Activated CD8-positive, alpha-beta T cell treated with anti-CD3 and anti-CD28 coated beads, Interleukin-2, amount 10 ng/mL, durations not matched to agents 7 days and 5 days (primary cell): ENCODE measurements at places on chromosomes 12 and 14. TPM values are rescaled to one million over a fixed set of nuclear protein-coding genes. Genes with fewer than 3 reads are reported as not detected.

The SMIM41 gene
- total RNA-seq, result not detected

DNA sequence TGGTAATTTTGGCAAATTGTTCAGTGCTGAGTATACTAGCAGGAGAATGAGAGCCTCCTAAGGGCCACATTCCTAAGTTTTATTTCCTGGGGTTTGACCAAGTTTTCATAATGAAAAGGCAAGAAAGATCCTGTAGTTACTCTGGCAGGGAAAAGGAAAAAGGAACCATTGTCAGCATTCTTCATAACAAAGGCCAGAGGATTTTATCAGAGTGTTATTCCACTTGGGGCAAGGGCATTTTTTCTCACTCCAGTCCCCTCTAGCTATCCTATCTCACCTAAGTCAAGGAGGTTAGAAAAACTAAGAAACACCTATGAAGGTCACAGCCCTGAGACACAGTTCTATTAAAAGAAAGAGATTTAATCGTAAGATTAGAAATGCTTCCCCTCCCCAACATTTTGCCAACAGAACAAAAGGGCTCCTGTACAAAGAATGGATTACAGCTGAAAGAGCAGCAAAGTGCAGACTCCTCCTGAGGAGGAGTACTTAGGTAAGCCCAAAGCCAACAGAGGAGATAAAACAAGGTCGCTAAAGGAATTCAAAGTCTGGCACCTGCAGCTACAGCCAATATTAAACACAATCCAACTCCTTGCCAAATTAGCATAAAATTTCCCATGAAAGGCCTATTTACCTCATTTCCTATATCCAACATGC is 162.4 kb downstream of the GALC start:
- no peak for DNase-seq

DNA sequence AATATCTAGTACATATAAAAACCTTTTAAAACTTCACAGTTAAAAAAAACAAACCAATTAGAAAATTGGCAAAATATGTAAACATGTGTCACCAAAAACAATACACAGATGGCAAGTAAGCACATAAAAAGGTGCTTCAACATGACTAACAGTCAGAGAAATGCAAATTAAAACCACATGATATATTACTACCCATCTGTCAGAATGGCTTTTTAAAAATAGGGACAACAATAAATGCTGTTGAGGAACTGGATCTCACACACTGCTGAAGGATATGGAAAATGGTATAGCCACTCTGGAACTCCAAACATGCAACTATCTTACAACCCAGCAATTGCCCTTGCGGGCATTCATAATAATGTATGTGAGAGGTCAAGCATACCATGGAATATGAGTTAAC is 1153.6 kb downstream of the FLRT2 start:
- no peak for DNase-seq

DNA sequence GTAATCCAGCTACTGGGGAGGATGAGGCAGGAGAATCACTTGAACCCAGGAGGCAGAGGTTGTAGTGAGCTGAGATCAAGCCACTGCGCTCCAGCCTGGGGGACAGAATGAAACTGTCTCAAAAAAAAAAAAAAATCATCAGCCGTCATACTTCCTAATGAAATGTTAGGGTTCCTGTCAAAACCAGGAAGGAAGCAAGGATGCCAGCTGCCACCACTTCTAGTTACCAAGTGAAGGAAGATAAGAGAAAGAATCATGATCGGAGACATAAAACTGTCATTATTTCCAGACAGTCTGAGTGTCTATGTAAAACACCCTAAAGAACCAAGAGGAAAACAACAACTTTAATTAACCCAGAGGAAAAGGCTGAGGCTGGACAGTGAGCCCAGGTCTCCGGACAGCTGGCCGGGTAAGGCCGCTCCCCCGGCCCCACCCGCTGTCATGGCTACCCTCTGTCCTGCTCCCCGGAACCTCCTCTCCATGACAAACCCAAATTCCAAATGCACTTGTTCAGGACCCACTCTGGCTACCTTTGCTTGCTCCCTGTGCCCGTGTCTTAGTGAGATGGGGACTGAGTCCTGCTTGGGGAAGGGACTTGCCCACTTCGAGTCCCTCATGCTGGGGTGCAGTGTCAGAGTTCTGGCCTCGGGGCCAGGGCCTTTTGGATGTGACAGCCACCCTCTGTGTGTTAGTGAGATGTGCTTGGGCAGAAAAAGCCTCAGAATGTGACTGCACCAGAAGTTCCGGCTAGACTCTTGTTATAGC is 29.0 kb downstream of the SLC6A12 start:
- no peak for DNase-seq

- DNase-seq, result peak; percentile 84
These were observed 464.0 kb downstream of the RAD51B start for GRCh38 chr14:68283378-68284123.

- DNase-seq, result peak; percentile 55
These were observed 1.2 kb downstream of the CPSF6 start for GRCh38 chr12:69240631-69240995.

The GCN1 gene
- 112 TPM for total RNA-seq

DNA sequence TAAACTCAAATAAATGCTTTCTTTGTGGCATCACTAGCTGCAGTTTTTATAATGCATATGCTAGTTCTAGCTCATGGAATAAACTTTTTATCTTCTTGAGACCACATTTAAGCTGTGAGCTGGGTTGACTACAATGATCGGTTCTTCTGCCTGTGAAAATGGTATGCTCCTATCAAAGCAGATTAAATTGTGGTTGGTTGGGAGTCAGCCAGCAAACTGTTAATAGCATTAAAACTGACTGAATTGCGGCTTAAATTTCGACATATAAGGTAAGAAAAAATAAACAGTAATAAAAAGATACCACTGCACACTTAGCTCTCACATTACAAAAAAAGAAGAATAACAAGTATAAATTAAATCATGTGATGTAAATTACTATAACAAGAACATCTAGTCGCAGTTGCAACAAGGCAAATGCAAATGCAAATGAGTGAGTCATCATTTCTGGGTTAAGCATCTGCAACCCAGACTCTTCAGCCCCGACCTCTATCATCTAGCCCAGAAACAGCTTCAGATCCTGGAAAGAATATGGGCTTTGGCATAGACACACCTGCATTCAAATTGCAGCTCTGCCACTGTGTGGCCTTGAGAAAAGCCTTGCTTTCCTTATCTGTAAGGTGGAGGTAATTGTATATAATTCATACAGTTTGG is 19.8 kb upstream of the DHRS7 start:
- no peak for DNase-seq

DNA sequence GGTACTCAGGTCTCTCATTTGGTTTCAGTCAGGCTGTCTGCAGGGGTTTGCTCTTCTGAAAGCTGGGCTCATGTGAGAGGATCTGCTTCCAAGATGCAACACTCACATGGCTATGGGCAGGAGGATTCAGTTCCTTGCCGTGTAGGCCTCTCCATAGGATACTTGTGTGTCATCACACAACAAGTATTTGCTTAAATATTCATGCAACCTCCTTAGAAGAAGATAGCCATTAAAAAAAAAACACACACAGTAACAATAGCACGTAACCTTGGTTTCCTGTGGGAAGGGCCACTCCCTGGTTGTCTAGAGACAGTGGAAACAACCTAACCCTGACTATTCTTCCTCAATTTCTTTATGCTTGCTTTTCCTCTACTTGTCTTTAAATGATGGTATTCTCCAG is 31.8 kb upstream of the CLEC4E start:
- DNase-seq, result no peak

- no peak for DNase-seq
These were observed 591 bp upstream of the IRF9 start for GRCh38 chr14:24160499-24160849.

DNA sequence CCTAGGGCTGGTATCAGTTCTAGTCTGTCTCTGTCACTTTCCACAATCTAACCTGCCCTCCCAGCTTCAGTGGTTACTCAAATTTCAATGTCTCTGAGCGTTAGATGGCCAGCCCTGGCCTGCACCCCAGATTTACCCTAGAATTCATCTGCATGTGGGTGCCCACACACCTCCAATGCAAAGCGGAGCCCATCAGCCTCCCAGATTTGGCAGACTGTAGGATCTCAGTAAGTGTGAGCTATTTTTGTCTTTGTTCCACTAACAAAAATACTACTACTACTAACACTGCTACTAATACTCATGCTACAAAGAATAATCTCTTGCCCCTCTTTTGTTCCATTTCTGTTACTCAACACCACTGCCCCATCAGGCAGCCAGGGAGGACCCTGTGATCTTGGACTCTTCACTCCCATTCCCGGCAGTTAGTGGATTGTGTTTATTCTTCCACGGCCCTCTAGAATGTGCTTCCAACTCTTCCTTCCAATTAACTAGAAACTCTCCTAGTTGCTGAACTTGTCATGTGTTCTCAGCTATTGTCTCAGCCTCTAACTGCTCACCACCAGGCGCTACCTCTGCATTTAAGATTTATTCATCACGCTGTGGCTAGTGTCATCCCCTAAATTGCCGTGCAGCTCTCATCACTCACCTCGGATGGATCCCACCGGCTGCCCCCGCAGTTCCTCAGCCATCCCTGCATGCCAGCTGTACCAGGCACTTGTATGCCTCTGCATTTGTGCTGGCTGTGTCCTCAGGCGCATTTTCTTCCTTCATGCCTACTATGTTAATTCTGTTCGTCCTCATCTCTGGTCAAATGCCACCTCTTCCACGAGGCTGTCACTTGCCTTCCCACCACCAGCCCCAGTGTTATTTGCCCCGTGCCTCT is 150.6 kb upstream of the HIF1A start:
- no peak for DNase-seq

- peak; percentile 51 for DNase-seq
These were observed 21.0 kb downstream of the CFL2 start for GRCh38 chr14:34693228-34693939.

DNA sequence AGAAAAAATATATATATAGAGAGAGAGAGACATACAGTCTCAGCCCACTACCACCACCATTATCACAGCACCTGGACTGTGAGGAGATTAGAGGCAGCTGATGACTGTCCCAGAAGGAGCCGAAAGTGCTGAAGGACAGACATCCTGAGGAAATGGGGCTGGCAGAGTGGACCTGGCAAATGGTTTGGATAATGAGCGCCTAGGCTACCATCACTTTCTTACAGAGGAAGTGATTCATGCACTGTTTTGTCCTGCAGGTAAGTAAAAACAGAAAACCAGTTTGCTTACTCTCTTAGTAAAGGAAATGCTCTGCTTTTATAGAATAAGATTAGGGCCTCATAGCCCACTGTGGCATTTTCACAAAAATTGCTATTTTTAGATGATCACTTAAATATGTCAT is 28.6 kb upstream of the DNM1L start:
- DNase-seq, result no peak

The TAS2R42 gene
- not detected for total RNA-seq

GRCh38 chr12:6935371-6936193 is 7.8 kb downstream of the ATN1 start:
- no peak for DNase-seq

The LRIG3 gene
- total RNA-seq, result not detected

The LPAR5 gene
- 16.5 TPM for total RNA-seq

The MMP14 gene
- 2.4 TPM for total RNA-seq

The ABHD4 gene
- total RNA-seq, result 8.5 TPM

GRCh38 chr12:82593143-82593542 is 93.6 kb upstream of the TMTC2 start:
- DNase-seq, result no peak

GRCh38 chr14:103121846-103122584 is 1.2 kb upstream of the TNFAIP2 start:
- DNase-seq, result no peak

DNA sequence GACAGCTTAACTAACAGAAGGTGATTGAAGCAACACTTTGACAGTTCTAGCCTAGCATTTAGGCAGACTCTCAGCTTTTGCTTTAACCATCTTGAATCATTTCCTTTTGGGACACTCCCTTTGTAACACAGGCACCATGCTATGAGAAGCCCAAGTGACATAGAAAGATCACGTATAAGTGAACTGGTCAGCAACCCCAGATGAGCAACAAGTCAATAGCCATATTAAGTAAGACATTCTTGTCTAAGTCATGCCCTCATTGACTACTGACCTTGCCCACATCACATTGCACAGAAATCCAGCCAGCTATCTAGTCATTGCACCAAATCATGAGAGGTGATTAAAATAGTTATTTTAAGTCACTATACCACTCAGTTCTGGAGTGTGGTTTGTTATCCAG is 476.8 kb downstream of the TRHDE start:
- DNase-seq, result no peak

- no peak for DNase-seq
These were observed 477.0 kb downstream of the DPF3 start for GRCh38 chr14:72416892-72417291.

DNA sequence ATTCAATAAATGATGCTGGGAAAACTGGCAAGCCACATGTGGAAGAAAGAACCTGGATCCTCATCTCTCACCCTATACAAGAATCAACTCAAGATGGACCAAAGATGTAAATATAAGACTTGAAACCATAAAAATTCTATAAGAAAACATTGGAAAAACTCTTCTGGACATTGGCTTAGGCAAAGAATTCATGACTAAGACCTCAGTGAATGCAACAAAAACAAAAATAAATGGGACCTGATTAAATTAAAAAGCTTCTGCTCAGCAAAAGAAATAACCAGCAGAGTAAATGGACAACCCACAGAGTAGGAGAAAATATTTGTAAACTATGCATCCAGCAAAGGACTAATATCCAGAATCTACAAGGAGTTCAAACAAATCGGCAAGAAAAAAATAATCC is 24.6 kb downstream of the ATG2B start:
- no peak for DNase-seq
